IMR-90 (cell line): ENCODE measurements at places on chromosomes 7 and 10. TPM values are rescaled to one million over a fixed set of nuclear protein-coding genes. Genes with fewer than 3 reads are reported as not detected.
A peak's percentile ranks its signal among the peaks of the same experiment; 100 is the strongest.

DNA sequence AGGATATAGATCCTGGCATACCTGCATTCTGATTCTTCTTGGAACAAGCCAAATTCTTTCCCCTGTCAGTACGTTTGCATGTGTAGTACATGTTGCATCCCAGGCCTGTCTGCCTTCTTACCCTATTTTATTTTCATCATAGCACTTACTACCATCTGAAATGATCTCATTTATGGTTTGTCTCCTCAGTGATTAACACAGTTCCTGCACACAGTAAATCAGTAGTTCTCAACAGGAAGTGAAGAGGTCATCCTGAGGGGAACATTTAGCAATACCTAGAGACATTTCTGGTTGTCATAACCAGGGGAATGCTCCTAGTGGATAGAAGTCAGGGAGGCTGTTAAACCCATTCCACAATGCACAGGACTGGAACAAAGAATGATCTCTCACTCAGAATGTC, 38.2 kb upstream of the SLC26A4 start:
- peak; percentile 81 for DNase-seq

DNA sequence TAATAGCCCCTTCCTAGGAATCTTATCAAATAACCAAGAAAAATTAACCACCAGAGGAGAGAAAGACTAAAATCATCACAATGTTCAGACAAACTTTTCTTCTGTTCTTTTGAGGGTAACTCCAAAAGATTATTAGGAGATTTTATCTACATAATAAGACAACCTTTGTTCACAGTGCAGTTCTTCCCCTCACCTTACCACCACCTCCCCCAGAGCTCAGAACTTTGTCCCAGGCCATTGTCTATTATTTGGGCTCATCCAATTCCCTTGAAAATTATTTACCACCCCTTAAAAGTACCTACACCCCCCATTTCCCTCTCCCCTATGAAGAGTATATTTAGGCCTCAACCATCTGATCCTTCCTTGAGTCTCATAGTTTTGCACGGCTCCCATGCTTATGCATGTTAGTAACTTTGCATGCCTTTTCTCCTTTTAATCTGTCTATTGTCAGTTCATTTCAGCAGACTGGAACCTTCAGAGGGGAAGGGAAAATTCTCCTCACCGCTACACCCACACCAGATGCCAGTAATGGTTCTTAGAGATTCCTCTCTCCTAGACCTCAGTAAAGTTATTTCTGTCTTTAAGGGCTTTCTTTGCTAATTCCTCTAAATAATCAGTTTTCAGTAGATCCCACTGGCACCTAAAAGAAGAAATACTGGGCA, 234.9 kb downstream of the SKIDA1 start:
- no peak for DNase-seq

- DNase-seq, result no peak
These were observed 498.6 kb downstream of the GALNT17 start for GRCh38 chr7:71630516-71630915.

DNA sequence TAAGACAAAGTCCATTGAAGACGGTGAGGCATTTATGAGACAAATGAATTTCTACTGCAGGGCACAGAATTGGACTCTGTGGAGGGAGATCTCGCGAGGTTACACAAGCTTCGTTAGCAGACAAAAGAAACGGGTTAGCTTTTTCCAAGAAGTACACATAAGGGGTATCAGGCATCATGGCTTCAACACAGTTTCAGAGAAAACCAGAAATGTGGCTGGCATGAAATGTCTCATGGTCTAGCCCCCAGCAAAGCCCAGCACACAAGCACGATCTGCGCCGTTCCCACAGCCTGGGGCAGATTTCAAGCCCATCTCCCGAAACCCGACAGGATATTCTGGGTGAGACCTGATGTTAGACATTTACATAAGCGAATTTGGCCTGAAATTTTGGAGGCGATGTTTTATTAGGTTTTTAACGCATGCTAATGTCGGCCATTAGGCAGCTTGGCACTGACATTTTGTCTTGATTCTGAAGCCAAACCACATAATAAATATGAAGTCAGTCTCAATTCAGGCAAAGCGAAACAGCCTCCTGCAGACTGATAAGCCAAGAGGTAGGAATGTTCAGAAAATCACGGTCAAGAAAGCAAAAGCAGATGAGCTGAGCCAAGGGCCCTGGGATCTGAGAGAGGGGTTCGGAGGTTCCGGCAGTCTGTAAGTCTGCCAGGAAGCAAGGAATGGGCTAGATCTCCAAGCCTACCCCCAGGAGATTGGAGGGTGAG, 240.5 kb downstream of the PRPF18 start:
- DNase-seq, result peak; percentile 48

GRCh38 chr10:43749940-43750552, 101.4 kb upstream of the ZNF32 start:
- peak; percentile 21 for DNase-seq

GRCh38 chr10:107813451-107814162, 649.1 kb upstream of the SORCS1 start:
- no peak for DNase-seq

GRCh38 chr10:79081353-79082034, 12.7 kb downstream of the ZMIZ1 start:
- peak; percentile 96 for DNase-seq

DNA sequence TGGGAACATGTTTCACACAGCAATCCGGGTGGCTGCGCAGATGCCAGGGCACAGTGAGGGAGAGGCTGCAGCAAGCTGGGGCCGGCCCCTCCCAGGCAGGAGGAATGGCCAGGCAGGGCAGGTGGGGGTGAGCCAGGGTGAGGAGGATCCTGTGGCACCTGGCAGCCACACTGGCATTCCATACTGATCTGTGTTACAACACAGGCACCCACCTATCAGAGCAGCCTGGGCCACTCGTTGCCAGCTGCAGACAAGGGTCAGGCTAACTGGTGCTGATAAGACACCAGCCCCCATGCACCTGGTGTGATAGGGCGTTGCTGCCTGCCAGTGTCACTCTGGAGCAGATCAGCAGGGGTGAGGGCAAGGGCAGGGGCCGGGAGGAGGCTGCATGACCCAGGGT, 16.6 kb upstream of the RET start:
- DNase-seq, result no peak

- no peak for DNase-seq
These were observed 759 bp upstream of the ELAPOR2 start for GRCh38 chr7:87060288-87060537.

TAS2R5 gene
- under 0.01 and 0.36 TPM in 2 replicates for total RNA-seq

ITGB1 gene
- total RNA-seq, result 1,331 and 2,388 TPM in 2 replicates

CDK14 gene
- 28.1 and 29.6 TPM in 2 replicates for total RNA-seq

HKDC1 gene
- under 0.01 TPM in 1 of 2 replicates, not detected in the other for total RNA-seq
